ENCODE measurements at places on chromosomes 7 and 10.

- DNase-seq: no peak
These were observed 33.5 kb downstream of the PLCE1 start for GRCh38 chr10:94027197-94027596.

- DNase-seq: no peak
These were observed 642.9 kb downstream of the SDK1 start for GRCh38 chr7:3943779-3944520.

GRCh38 chr10:72008096-72008981 lies 44.1 kb downstream of the CHST3 start:
- DNase-seq: no peak

DNA sequence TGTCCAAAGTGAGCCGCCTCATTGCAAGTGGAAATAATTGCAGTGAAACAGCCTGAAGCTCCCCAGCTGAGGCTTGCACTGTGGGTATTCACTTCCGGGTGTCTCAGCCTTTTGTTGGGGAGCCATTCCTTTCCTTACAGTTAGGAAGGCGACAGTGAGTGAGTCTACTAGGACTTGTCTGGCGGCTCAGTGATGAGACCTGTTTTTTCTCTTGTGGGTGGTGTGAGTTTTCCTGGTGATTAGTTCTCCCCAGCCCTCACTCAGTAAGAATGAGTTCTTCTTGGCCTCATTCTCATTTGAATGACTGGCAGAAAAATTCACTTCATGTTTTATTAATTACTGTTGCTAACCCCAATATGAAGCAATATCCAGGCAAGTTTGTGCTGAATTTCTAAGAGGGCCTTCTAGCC lies 2.6 kb downstream of the PGAM1 start:
- no peak for DNase-seq

GRCh38 chr7:150981644-150982043 lies 3.5 kb upstream of the KCNH2 start:
- no peak for DNase-seq

DNA sequence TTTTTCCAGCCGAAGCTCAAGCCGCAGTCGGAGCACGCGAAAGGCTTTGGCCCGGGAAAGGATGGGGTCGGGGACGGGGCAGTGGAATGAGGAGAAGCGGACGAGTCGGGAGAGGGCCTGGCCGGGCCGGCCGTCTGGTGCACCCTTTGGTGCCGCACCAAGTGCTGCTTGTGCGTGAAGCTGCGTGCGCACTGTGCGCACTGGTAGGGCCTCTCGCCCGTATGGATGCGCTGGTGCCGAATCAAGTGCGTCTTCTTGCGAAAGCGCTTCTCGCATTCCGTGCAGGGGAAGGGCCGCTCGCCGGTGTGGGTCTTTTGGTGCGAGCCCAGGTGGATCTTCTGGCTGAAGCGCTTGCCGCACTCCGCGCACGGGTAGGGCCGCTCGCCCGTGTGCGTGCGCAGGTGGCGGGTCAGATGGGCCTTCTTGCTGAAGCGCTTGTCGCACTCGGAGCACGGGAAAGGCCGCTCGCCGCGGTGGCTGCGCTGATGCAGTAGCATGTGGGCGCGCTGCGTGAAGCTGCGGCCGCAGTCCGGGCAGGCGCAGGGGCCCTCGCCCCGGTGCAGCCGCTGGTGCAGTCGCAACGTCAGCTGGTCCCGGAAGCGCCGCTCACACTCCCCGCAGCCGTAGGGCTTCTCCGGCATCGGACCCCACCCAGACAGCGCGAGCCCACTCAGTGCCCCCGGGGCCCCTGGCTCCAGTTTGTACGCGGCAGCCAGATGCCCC lies 7.8 kb downstream of the ZNF467 start:
- no peak for DNase-seq

GRCh38 chr7:73880755-73881328 lies 19.9 kb downstream of the TMEM270 start:
- DNase-seq: no peak

DNA sequence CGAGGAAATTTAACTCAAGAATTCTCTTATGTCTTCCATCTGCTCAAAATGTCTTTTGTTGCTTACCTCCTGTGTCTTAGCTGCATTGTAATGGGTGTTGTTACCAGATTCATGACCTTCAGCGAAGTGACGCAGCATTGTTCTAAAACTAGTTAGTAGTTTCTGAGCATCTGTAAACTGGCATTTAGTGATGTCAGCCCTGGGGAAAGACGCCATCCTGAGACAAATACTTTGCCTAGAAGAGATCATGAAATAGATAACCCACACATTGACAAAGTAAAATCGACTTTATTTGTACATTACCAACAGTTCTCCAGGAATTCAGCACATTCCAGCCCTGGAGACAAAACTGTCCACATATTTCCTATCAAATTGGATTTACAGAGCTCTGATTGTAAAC lies 87.8 kb downstream of the GPAM start:
- DNase-seq: no peak

DNA sequence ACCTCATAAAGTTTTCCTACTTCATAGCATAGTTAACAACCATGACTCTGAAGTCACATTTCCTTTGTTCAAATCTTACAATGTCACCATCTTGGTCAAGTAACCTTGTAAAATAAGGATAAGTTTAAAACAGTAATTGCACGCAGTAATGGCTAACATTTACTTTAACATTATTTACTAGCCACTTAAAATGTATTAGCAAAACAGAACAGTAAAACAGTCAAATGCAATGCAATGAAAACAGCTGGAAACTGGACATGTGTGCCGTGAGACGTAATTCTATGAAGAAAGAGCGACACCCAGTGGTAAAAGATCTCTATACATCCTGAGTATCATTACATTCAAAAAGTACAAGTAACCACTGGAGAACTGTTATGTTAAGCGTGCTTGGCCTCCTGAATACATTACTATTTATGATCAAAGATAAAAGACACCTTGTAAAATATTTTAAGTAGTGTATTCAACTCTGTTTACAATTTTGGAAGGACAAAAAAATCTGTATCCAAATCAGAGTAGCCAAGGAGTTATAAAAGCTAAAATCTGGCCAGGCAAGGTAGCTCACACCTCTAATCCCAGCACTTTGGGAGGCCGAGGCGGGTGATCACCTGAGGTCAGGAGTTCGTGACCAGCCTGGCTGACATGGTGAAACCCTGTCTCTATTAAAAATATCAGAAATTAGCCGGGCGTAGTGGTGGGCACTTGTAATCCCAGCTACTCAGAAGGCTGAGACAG lies 27.2 kb downstream of the ATE1 start:
- peak; percentile 83 for DNase-seq

DNA sequence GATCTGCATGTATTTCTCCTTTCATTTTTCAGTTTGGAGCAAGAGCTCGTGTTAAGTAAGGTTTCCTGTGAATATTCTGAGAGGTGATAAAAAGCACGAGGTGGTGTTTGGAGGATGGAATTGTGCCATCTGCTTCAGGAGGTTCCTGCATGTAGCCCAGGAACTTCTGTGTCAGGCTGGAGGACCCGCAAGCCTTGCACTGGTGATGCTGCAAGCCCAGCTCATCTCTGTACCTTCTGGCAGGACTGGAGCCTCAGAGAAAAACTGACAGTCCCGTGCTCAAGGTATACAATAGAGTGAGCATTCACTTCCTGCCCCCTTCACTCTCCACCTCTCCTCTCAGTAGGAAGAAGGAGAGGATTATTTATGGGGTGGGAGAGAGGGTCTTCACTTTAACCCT lies 240.7 kb upstream of the CCDC6 start:
- no peak for DNase-seq

DNA sequence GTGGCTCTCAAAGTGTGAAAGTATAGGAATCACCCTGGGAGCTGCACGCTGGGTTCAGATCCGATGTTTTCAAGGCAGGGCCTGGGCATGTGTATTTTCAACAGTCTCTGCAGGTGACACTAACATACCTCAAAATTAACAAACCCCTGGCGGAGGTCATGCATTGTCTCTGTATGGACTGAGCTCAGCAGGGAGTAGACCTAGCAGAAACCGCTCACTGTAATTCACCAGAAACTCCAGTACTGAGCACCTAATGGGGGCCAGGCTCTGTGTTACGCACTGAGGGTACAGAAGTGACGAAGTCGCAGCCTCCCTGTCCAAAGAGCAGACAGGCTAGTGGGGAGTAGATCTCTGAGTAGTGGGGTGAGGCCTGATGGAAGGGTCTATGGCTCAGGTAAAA lies 5.6 kb downstream of the STRA8 start:
- DNase-seq: no peak

- no peak for DNase-seq
These were observed 88.6 kb downstream of the VIM start for GRCh38 chr10:17316488-17317170.
